Smooth muscle cell of the umbilical artery (primary cell): ENCODE measurements at places on chromosomes 1 and 21. TPM values are rescaled to one million over a fixed set of nuclear protein-coding genes. Genes with fewer than 3 reads are reported as not detected.

The ITLN2 gene
- not detected in 2 replicates for total RNA-seq

The KIF17 gene
- total RNA-seq: 1.2 and 2.2 TPM in 2 replicates

The FCRL2 gene
- not detected in 2 replicates for total RNA-seq

The CD84 gene
- not detected in 2 replicates for total RNA-seq

The NES gene
- total RNA-seq: 5.0 and 21.8 TPM in 2 replicates

The MROH7 gene
- under 0.01 and 0.14 TPM in 2 replicates for total RNA-seq

The GSTM4 gene
- total RNA-seq: 5.8 and 13.7 TPM in 2 replicates

The SLC27A3 gene
- total RNA-seq: 4.5 and 4.8 TPM in 2 replicates

The CCDC28B gene
- total RNA-seq: 12.8 and 15.4 TPM in 2 replicates

The RGS8 gene
- not detected in 2 replicates for total RNA-seq

The TIMM17A gene
- 82.5 and 85.8 TPM in 2 replicates for total RNA-seq

The F13B gene
- total RNA-seq: not detected in 2 replicates

The NR5A2 gene
- total RNA-seq: under 0.01 TPM in 1 of 2 replicates, not detected in the other

The CYYR1 gene
- 0.28 and 0.30 TPM in 2 replicates for total RNA-seq

The OR2AJ1 gene
- not detected in 2 replicates for total RNA-seq

The RBM8A gene
- total RNA-seq: 119 and 129 TPM in 2 replicates

The CFAP74 gene
- not detected in 2 replicates for total RNA-seq

The RSRP1 gene
- 97.1 and 203 TPM in 2 replicates for total RNA-seq

The HRNR gene
- total RNA-seq: not detected in 2 replicates

The PLA2G2E gene
- not detected in 2 replicates for total RNA-seq

The KRTAP12-2 gene
- total RNA-seq: not detected in 2 replicates

The CFAP45 gene
- under 0.01 and 0.55 TPM in 2 replicates for total RNA-seq

The PCBP3 gene
- 0.05 and 0.30 TPM in 2 replicates for total RNA-seq

The SYNC gene
- total RNA-seq: 44.5 and 61.5 TPM in 2 replicates

The APP gene
- total RNA-seq: 1,315 and 1,519 TPM in 2 replicates

The SPRR1B gene
- not detected in 2 replicates for total RNA-seq

The EIF4G3 gene
- total RNA-seq: 55.8 and 83.1 TPM in 2 replicates

The GSTM5 gene
- total RNA-seq: 1.8 and 2.3 TPM in 2 replicates

The SPATA1 gene
- 0.59 TPM in 1 of 2 replicates, not detected in the other for total RNA-seq

The TRAPPC3 gene
- 80.3 and 119 TPM in 2 replicates for total RNA-seq

The KCNH1 gene
- 0.14 and 1.5 TPM in 2 replicates for total RNA-seq

The SH2D2A gene
- 0.30 TPM in 1 of 2 replicates, not detected in the other for total RNA-seq

The LCE1B gene
- not detected in 2 replicates for total RNA-seq

The TAL1 gene
- total RNA-seq: under 0.01 TPM in 1 of 2 replicates, not detected in the other

The HMCN1 gene
- total RNA-seq: 41.3 and 81.7 TPM in 2 replicates

The NTPCR gene
- 14.9 and 17.2 TPM in 2 replicates for total RNA-seq

The LEPR gene
- total RNA-seq: 18.1 and 18.3 TPM in 2 replicates

The VAV3 gene
- not detected in 2 replicates for total RNA-seq

The TCP10L gene
- 0.46 and 0.59 TPM in 2 replicates for total RNA-seq

The DUSP23 gene
- total RNA-seq: 10.6 and 16.3 TPM in 2 replicates

The KLHDC9 gene
- 1.2 and 1.5 TPM in 2 replicates for total RNA-seq

The VSIG8 gene
- total RNA-seq: 0.23 TPM in 1 of 2 replicates, not detected in the other

The PADI3 gene
- under 0.01 and 0.14 TPM in 2 replicates for total RNA-seq

The CACNA1S gene
- not detected in 2 replicates for total RNA-seq

The SLC9A1 gene
- 9.2 and 27.8 TPM in 2 replicates for total RNA-seq

The USP25 gene
- total RNA-seq: 17.8 and 28.2 TPM in 2 replicates

The LHX8 gene
- total RNA-seq: not detected in 2 replicates

The C1orf56 gene
- 1.2 and 1.5 TPM in 2 replicates for total RNA-seq

The DPT gene
- 0.05 and 0.30 TPM in 2 replicates for total RNA-seq

The NHLH1 gene
- total RNA-seq: not detected in 2 replicates

The PIK3C2B gene
- 2.1 and 2.3 TPM in 2 replicates for total RNA-seq
